ENCODE measurements at places on chromosomes 1 and 21.
A peak's percentile ranks its signal among the peaks of the same experiment; 100 is the strongest.

DNA sequence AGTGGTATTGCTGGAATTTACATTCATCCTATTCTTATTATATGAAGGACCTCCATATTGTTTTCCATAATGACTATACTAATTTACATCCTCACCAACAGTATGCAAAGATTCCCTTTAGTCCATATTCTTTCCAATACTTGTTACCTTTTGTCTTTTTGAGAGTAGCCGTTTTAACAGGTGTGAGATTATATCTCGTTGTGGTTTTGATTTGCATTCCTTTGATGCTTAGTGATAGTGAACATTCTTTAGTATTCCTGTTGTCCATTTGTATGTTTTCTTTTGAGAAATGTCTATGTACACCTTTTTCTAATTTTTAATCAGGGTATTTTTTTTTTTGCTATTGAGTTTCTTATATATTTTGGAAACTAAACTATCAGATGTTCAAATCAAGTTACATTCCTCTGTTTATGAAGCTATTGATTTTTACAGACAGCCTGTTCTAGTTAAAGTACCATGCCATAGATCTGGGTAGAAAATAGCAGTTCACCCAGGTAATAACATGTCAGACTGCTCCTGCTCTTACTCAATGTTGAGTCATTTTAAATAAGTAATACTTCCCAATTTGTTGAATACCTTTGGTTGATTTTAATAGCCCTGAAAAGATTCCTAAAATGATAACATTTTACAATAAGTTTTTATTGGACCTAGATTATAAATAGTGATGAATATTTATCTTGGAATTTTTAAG is 1108.7 kb downstream of the NCAM2 start:
- DNase-seq, result no peak

GRCh38 chr1:226778657-226779058 is 39.6 kb upstream of the ITPKB start:
- peak; percentile 91 for DNase-seq

DNA sequence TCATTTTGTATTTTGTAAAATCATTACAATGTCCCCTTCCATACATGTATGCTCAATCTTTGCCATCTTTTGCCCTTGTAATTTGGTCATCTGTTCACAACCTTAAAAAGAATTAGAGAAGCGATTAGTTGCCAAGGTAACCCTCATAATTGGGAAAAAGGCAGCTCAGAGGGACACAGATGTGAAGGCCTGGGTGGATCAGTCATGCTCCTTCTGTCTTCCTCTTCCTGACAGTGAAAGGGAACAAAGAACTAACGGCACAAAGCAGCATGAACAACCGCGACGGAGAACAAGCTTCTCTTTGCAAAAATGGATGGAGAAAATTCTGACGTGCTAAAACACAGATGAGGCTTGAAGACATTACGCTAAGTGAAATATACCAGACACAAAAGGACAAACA is 78.7 kb upstream of the COG2 start:
- peak; percentile 15 for DNase-seq

DNA sequence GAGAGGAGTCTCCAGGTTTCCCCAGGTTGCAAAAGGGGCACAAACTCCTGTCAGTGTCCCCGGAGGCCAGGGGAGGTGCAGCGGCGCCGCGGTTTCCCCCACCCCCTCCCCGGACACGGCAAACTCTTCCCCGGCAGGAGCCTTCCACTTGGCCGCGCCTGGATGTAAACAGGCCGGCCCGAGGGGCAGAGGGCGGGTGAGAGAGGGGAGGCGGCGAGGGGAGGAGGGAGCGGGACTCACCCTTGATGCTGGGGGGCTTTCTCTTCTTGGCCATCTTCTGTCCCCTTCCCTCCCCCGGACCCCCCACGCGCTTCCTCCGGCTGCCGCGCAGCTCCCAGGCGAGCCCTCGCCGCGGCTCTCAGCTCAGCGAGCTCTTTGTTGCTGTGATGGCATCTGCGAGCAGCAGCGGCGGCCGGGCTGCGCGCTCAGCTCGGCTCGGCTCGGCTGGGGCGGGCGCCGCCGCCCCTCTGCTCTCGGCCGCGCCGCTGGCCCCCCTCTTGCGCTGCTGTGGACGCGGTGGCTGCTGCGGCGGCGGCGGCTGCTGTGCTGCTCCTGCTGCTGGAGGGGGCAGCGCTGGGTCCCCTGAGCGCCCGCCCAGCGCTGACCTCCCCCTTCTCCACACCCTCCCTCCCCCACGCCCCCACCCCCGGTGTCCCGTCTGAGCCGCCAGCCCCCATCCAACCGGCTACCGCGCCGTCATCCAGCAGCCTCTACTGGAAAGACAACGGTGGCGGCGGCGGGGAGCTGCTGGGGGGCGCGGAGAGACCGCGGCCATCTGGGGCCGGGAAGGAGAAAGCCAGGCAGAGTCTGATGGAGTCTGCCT is 4.9 kb upstream of the SLC44A5 start:
- DNase-seq, result no peak

DNA sequence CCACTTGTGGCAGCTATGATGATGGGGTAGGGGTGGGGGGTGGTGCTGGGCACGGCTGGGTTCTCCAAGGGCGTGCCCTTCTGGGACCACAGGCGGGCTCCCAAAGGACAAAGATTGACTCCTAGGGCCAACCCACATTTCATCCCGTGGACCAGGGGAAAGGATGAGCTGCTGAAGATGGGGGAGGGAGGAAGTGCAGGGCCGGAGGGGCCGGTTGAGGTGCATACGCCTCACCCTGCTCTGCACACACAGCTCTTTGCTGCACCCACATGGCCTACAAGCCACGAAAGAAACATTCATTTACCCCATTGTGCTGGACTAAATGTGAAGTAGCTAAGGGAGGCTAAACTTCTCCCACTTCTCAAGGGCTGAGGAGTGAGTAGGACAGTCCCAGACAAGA is 34.2 kb upstream of the GNPAT start:
- no peak for DNase-seq

DNA sequence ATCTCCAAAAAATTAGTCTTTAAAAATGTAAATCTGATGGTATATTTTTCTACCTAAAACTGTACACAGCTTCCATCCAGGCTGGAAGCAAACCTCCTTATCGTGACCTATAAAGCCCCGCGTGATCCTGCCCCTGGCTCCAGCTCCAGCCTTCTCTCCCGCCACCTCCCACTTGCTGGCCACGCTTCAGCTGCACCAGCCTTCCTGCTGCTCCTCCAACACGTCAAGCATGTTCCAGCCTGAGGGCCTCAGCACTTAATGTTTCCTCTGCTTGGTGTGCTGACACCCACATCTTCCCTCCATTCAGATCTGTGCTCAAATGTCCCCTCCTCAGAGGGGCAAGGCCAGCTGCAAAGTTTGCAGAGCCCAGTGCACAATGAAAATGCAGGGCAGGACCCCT is 123.5 kb upstream of the MAGI3 start:
- no peak for DNase-seq

DNA sequence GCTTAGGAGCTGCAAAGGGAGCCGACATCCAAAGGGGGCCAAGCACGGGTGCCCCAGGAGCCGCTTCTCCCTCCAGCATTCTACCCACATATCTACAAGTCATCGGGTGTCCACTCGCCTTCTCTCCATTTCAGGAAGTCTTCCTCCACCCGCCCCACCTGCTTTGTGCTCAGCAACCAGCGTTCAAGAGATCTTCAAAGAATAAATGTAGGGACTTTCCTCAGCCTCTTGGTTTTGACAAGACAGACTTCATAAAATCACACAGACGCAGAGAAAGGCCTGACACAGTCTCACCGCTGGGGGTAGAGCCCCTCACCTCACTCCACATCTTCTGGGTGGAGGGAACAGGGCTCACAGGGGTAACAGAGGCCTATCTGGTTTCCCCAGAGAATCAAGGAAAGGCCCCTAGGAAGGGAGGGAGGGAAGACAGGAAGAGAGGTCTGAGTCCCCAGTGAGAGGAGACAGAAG is 49.5 kb downstream of the SSBP3 start:
- DNase-seq, result no peak

DNA sequence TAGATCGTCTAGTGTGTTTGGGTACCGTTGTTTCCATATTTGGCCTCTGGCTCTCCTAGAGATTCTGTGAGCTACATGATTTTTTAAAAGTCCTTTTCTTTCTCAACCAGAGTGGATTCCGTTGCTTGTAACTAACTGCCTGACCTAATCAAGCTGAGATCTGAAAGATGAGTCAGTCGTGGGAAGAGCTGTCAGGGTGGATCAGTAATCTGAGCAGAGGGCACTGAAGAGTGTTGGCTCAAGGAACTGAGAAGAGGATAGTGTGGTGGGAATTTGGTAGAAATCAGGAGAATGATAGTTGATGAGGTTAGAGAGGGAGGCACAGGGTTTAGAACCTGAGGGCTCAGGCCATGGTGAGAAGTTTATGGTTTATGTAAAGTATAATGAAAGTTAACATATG is 52.2 kb downstream of the TRAF5 start:
- peak; percentile 56 for DNase-seq

Measured in inflammatory macrophage treated with lipopolysaccharide for 4 hours (primary cell).